ENCODE measurements at places on chromosomes 3 and 15.

DNA sequence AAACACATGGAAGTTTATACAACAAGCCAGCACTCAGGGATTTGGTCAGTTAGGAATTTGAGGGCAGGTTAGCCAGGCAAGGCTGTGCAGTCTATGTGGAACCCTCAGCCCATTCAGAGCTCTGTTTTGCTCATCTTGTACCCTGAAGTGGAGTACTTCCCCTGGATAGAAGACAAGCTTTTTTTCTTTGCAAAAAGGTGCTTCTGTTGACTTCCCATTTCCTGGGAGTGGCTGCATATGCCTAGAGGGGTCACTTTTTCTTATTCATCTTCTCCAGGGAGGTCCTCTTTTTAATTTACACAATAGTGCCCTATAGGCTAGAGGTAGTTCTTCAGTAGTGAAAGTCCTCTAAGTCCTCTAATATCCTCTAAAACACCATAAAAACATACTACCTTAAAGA lies 225.0 kb upstream of the P2RY1 start:
- no peak for DNase-seq

GRCh38 chr3:167067787-167068161 lies 312.3 kb downstream of the ZBBX start:
- no peak for DNase-seq

DNA sequence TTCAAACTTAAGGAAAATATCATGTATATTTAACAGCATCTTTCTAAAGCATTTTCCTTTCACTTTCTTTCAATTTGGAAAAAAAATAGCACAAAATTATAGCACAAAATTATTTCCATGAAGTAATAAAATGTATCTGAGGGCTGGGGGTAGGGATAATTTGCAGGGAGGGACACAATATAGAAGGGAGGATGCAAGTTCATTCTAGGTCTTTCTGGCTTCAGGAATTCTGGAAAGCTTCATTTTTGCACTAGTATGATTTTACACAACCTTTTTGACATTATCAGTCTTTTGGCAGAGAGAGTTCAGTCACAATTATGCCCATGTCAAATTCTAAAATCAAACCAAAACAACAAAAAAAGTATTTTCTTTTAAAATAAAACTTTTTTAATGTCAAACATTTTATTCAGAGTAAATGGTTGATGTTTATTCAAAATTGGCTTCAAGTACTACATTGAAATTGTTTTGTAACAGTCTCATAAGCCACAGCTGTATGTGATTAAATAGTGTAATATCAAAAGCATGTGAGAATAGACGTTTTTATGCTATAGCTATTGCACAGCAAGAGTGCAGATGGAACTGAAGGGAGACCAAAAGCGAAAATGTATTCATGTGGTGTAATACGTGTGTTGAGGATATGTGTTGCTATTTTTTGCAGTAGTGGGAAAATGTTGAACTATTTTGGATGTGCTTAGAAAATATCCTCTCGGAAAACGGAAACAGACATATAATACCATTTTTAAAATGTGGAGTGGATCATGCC lies 5.8 kb downstream of the RBMS3 start:
- DNase-seq = no peak

DNA sequence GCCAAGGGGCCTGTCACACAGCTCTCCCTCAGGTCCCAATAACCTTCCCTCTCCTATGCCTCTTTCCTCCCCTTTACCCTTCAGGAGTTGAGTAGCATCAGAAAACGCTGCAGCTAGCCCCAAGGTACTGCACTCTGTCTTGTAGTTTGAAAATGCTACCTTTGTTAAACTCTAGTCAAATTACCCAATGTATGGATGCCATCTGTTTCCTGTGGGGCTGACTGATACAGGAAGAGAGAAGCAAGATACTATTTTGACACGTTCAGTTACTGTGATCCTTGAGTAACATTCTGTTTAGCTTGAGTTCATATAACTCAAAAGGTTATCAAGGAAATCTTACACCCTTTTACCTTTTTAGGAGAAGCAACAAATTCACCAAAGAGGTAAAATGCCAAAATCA lies 493.1 kb downstream of the FHIT start:
- no peak for DNase-seq

DNA sequence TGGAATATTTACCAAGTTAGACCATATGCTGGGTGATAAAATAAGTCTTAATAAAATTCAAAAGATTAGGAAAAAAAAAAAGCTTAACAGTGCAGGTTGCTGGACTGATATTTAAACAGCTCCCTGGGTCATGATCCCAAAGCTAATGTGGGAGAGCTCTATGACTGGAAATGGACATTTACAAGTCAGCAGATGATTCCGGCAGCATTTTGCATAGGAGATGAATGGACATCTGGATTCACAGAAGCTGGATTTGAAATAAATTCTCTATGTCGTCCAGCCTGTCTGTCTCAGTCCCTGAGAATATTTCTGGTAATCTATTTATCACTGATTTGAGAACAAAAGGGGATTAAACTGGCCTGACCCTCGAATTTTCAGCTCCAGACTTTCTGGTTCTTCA lies 52.3 kb upstream of the KLHL25 start:
- DNase-seq = no peak

DNA sequence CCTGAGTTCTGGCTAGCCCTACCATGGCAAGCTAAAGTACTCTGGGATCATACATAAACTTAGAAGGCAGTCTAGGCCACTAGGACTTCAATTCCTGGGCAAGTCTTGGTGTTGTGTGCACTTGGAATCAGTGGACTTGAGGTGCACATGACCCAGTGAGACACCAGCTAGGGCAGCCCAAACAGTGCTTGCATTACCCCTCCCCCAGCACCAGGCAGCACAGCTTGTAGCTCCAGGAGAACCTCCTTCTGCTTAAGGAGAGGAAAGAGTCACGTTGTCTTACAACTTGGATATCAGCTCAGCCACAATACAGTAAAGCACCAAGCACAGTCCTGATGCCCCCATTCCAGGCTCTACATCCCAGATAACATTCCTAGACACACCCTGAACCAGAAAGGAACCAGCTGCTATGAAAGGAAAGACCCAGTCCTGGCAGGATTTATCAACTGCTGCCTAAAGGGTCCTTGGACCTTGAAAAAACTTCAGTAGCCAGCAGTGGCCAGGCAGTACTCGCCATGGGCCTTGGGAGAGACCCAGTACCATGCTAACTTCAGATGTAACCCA lies 57.2 kb downstream of the MYO9A start:
- DNase-seq = no peak

GRCh38 chr15:91946075-91946474 lies 92.6 kb downstream of the SLCO3A1 start:
- no peak for DNase-seq

- no peak for DNase-seq
Observed at GRCh38 chr3:194756791-194757325, 71.2 kb downstream of the FAM43A start.

DNA sequence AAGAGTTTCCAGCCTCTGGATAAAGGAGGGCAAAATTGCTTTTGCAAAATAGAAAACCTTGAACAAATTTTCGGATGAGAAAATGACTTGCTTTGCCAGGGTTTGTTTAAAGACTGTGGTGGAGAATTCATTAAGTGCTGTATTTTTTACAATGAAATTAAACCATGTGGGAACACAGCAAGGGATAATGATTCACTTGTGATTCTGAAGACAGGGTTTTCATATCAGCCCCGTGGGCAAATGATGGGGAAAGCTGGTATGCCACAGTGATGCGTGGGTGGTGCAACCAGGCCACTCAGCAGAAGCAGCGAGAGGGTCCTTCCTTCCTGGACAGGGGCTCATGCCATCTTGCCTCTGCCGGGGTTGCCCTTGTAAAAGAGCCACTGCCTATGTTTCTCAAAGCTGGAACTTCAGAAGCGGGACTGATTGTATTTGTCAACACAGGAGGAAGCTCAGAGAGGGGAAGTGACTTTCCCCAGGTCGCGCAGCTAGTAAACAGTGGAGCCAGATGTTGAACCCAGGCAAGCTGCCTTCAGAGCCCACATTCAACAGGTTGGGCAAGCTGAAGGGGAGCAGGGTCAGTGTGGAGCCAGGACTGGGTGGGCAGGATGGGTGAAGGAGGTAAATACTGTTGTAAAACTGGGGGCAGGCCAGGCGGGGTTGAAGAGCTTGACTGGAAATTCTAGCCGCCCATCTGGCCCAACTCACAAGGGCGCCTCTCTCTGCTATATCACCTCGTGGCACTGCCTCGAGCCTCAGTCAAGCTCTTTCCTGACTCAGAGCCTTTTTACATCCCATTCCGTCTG lies 79.1 kb downstream of the TOP2B start:
- no peak for DNase-seq

GRCh38 chr15:41487802-41488201 lies 5.9 kb upstream of the ITPKA start:
- no peak for DNase-seq

GRCh38 chr15:68391121-68391520 lies 40.8 kb downstream of the ITGA11 start:
- no peak for DNase-seq

DNA sequence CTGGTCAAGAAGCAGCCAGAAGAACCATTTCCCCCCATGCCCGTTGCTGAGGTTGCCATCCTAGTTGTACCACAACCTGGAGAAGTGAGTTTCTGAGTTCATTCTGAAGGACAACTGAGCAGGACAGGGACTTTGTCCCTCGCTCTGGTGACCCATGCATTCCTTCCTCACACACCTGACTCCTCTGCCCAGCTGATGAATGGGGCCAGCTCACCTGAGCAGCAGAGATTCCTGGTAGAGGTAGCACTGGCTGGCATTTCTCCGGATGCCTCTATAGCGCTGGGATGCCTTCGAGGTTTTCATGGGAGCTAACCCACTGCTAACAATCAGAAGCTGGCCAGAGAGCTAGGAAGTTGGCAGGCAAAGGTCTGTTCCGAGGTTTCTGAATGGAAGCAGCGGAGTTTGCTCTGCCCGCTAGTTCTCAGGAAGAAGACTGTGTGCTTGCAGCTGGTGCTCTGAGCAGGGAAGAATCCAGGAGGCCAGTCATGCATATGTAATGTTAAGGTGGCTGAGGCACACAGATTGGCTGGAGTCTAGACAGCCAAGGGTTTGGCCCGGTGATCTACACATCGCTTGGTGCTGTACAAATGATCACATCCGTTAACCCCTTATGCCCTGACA lies at the start of gene TMC3:
Gene TMC3, minus strand, starts transcription at position 439 of the 621 bp plus-strand sequence. Its CDS starts 136 bp downstream, at position 303.
- DNase-seq = no peak

Measured in LoVo (cell line).